ENCODE measurements at places on chromosomes 4 and X. TPM values are rescaled to one million over a fixed set of nuclear protein-coding genes. Genes with fewer than 3 reads are reported as not detected.

FAM133A gene
- total RNA-seq, result 0.22 TPM

GPRASP3 gene
- 7.4 TPM for total RNA-seq

CCKAR gene
- total RNA-seq, result not detected

- DNase-seq, result no peak
Measured at GRCh38 chr4:155966731-155967395, 13.2 kb upstream of the CTSO start.

Measured in endodermal cell (in vitro differentiated cells).